Effector CD4-positive, alpha-beta T cell (primary cell): ENCODE measurements at places on chromosomes 7 and 10.
A peak's percentile ranks its signal among the peaks of the same experiment; 100 is the strongest.

DNA sequence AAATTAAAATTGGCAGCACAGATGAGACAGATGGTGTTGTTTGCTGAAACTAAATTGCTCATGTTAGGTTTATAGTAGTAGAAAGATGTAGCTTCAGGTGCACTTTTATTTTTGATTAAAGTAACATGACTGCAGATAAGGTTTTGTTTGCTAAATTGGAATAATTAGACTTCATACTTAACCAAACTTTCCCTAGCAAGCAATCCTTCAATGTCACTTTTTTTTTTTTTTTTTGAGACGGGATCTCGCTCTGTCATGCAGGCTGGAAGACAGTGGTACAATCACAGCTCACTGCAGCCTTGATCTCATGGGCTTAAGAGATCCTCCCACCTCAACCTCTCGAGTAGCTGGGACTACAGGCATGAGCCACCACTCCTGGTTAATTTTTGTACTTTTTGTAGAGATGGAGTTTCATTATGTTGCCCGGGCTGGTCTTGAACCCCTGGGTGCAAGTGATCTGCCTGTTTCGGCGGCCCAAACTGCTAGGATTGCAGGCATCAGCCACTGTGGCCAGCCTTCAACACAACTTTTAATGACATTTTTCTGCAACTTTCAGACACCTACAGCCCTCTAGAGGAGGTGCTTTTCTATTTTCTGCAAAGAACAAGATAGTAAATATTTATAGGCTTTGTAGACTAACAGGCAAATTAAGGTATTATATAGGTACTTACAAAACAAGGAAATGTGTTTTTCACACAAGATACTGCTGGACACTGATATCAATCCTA is 84.8 kb upstream of the CCNY start:
- no peak for DNase-seq

- no peak for DNase-seq
Measured at GRCh38 chr7:17815318-17815717, 125.0 kb downstream of the SNX13 start.

DNA sequence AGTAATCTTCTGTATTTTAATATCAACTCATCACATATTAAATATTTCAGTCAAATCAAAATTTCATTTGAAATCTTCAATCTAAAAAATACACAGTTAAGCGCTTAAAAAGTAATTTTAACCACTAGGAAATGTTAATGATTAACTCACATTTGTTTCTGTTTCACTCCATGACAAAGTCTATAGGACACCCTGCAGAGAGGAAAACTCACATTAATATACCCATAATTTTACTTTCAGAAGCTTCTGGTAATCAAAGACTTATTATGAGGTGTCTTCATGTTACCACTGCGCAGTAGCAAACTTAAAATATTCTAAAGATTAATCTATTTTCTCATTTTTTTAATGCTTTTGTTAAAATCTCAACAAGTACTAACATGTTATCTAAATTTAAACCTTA is 41.0 kb upstream of the ZNF518A start:
- no peak for DNase-seq

GRCh38 chr7:78510580-78511188 is 712.1 kb downstream of the PHTF2 start:
- no peak for DNase-seq

DNA sequence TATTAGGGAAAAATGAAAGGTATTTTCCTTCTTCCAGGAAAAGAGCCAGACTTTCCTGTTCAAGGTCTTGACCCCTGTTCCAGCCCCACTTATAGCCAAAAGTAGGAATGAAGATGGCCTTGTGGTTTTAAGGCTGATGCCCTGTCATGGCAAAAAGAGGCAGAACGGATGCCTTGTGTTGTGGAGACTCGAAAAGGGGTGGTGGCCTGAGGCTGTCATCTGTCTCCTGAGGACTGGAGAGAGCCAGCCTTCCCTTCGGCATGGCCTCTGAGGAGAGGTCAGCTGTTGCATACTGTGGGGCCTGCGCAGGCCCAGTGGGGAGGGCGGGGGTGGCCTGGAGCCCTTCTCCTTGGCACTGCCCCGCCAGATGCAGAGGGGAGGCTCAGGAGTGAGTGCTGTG is 166.0 kb upstream of the EEPD1 start:
- DNase-seq = no peak

DNA sequence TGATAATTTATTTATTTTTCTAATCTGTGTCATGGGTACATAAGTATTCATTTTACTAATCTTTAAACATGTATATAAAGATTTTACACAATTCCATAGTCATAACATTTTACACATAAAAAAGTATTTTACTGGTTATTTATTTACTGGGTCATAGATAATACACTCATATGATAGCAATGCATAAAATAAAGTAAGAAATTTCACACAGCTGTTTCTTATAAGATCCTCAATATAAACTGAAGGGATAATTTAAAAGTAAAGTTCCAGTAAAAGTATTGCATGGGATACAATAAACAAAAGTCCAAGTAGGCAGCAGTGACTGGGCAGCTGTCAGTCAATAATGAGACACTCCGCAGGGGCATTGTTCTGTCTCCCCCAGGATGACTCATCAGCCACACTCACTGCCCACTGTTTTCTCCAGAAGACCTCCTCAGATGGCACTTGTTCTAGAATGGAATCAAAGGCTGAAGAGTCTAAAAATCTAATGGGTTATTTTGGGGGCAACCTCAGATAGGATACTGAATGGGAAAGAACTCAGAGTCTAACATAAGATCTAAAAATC is 32.7 kb downstream of the DPY19L1 start:
- no peak for DNase-seq

- no peak for DNase-seq
Measured at GRCh38 chr7:134963036-134963435, 23.3 kb upstream of the AGBL3 start.

DNA sequence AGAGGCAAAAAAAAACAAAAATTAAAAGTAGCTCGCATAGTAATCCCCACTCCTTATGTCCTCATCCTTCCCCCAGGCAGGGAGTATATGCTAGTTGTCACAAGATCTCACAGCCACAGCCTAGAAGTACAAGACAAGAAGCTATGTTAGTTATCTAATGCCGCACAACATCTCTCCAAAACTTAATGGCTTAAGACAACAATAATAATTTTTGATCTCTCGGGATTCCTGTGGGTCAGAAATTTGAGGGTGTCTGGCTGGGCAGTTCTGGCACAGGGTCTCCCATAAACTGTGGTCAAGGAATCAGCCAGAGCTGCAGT is 39.7 kb downstream of the CPVL start:
- no peak for DNase-seq

GRCh38 chr7:146136357-146136875 is 19.8 kb downstream of the CNTNAP2 start:
- no peak for DNase-seq

- DNase-seq = no peak
Measured at GRCh38 chr7:81300753-81301152, 381.9 kb upstream of the SEMA3C start.

DNA sequence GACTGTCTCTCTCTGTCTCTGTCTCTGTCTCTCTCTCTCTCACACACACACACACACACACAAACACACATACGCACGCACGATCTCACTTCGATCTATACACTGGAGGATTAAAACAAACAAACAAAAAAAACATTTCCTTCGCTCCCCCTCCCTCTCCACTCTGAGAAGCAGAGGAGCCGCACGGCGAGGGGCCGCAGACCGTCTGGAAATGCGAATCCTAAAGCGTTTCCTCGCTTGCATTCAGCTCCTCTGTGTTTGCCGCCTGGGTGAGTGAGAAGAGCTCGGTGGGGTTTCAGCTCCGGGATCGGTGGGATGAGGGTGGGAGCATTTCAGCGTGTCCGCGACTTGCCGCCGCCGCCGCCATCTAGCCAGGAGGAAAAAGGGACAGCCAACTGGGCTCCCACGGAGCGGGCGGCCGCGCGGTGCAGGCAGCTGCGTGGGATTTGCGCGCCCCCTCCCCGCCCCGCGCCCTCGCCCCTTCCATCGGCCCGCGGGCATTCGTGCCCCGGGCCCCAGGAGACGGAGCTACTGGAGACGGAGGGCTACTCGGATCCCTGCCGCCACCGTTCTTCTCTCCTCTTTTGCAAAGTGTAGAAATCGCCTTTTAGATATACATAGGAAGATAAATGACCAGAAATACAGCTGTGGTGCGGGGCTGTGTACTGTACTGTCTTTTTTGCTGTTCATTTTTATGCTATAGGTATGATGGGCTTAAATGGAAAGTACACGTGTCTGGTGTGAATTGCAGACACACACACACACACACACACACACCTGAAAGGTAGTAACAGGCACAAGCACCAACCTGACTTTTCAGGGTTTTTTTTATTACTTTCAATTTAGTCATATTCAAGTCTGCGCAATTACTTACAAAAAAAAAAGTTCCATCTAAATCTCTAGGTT is 581 bp downstream of the PTPRZ1 start:
- DNase-seq = no peak

DNA sequence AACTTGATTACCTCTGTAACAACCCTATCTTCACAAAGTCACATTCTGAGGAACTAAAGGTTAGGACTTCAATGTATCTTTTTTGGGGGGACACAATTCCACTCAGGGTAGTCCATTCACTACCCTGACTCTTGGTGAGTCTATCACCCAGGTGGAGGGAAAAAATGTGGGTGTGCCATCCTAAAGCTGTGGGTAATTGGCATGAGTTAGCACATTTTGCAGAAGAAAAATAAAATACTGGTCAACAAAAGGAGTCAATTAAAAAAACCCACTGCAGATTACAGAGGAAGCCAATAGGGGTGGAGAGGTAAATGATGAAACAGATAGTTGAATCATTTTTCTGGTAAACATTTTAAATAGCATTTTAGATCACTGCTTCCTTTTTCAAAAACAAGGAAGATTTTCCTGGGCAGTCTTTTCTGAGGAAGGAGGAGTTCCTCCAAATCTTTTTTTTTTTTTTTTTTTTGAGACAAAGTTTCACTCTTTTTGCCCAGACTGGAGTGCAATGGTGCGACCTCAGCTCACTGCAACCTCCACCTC is 5.1 kb upstream of the BLVRA start:
- DNase-seq = no peak

DNA sequence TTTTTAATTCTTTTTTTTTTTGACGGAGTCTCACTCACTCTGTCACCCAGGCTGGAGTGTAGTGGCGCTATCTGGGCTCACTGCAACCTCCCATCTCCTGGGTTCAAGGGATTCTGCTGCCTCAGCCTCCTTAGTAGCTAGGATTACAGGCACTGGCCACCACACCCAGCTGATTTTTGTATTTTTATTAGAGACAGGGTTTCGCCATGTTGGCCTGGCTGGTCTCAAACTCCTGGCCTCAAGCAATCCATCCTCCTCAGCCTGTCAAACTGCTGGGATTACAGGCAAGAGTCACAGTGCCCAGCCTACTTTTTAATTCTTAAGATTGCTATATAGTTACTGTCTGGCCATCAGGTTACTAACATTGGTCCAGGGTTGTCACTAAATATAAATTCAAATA is 59.6 kb downstream of the ZNF277 start:
- DNase-seq = no peak

GRCh38 chr7:131952365-131952764 is 395.9 kb upstream of the PODXL start:
- no peak for DNase-seq

- no peak for DNase-seq
Measured at GRCh38 chr7:91636728-91637127, 243.8 kb downstream of the MTERF1 start.

DNA sequence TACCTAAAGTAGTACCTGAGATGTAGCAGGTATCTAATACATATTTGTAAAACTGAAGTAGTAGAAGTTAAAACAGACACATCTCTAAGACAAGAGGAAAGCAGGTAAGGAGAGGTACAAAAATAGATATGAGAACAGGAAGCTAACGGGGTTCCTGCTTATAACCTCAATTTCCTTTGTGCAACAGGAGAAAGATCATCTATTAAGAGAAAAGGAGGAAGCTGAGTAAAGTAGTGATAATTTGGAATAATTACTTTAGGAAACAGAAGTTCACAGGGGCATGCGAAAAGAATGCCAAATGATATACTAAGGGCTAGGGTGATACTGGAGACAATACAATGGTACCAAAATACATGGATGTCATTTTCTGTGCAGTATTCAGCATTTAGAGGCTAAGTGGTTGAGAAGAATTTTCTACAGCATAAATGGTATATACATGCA is 108.7 kb downstream of the NRBF2 start:
- DNase-seq = no peak

- peak; percentile 53 for DNase-seq
Measured at GRCh38 chr7:3042861-3043489, 692 bp downstream of the CARD11 start.

DNA sequence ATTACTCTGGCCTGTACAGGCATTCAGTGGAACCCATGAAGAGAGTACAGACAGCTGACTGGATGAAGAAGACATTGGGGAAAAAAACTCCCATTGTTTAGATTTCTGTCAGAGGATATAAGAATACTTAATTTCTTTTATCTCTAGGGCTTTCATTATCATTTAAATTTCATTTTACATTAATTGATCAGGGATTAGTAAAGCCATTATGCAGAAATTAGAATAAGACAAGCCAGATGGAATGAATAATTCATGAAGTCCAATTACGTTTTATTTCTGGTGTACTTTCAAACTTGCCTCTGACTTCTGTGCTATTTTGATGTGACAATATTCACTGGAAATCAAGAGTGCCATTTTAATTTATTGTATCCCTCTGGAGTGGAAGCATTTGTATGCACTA is 247.0 kb downstream of the SLC25A13 start:
- DNase-seq = no peak

DNA sequence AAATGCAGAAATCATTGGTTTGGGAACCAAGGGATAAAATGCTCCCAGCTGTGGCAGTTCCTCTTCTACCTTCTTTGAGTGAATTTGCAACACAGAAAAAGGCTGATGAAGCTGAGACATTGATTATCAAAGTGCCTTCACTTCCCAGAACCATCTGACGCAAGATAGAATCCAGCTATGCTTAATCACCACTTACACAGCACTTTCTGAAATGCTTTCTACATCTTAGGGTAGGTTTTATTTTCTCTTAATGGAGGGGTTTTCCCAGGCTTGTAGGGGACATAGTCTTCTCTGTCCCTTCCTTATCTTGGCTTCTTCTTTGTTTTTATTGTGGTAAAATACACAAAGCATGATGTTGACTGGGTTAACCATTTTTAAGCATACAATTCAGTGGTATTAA is 332.6 kb upstream of the ZNF32 start:
- DNase-seq = no peak

DNA sequence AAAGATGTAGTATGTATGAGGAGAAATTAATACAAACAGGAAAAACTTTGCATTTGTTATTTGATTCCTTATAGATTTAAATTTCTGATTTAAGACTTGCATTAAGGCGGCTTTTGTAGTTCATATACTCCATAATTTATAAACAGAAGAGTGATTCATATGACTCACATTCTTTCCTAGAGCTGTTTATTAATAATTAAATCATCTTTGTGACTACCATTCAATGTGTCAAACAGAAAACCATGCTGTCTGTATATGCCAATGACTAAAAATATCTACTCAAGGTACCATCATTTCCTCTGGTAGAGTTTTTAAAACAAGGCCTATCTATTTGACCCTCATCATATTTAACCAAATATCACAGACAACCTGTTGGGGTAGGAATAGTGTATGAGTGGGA is 501.7 kb downstream of the PARD3 start:
- no peak for DNase-seq

- DNase-seq = no peak
Measured at GRCh38 chr7:114073701-114074100, 154.9 kb upstream of the PPP1R3A start.
